CD8-positive, alpha-beta memory T cell (primary cell): ENCODE measurements at places on chromosomes 3 and 15. TPM values are rescaled to one million over a fixed set of nuclear protein-coding genes. Genes with fewer than 3 reads are reported as not detected.

DNA sequence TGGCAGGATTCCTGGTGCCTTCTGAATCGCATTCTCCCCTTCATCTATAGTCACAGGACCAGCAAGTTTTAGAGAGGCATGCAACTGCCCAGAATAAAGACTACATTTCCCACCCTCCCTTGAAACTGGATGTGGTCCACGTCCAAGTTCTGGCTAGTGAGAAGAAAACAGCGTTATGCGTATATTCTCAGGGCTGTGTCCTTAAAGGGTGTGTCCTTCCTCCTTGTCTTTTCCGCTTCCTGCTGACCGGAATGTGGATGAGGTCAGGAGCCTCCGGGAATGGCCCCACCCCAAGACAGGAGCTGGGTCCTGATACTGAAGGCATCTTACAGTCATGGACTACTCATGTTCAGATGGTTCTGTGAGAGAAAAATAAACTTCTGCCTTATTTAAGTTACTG is 20.2 kb downstream of the CHST2 start:
- DNase-seq: no peak

DNA sequence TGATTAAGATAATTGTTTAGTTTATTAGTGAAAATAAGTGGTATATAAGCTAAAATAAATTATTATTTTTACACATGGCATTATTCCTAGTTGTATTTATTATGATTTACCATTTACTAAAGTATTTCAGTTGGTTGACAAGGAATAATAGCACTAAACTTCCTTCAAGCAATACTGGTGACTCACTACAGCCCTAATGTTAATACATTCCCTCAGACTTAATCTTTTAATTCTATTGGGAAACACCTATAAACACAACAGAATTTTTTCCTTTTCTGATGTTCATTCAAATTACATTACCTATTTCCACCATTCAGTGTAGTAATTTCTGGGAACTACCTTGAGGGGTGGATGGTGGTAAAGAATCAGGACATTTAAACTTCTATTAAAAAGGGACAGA is 264.0 kb downstream of the TIGIT start:
- DNase-seq: no peak

DNA sequence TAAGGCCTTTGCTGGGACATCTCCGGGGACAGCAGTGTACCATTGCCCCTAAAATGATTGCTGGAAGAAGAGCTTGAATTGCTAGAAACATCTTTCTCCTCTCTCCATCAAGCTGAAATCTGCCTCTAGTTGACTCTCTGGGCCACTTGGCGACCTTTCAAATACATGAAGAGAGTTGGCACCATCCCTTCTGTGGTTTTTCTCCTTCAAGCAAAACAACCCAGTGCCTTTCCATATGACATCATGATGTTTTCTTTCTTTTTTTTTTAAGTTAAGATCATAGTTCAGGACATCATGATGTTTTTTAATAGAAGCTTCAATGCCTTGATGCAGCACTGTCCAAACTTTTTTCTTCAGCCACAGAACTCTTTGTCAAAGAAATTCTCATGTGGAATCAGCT is 144.0 kb upstream of the PTPRG start:
- DNase-seq: no peak

DNA sequence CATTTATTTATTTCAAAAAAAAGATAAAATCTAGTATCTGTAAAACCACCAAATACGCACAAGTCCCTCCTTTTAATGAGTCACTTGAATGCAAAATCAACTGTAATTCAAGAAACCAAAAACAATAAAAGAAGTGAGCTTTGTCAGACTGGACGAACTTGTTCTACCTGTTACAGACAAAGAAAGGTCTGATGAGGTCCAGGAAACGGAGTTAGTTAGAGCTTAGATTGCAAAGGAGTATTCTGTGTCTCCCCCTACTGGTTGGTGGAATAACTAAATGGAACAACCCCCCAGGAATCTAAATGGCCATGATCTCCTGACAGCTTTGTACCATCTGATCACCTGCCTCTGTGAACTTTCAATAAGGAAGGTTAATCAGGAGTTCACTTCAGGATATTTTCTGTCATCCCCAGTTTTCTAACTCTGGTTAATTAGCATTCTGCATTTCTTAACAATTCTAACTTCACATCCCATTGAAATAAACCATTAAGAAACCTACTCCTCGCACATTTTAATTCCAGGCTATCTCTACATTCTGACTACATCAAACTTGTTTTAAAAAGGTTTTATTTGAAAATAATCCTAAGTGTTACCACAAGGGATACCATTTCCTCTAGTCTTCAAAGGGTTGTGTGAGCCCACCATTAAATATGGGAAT is 333.0 kb upstream of the SATB1 start:
- DNase-seq: no peak

FOXB1 gene
- 0.33 TPM for total RNA-seq

- DNase-seq: no peak
Measured at GRCh38 chr3:82807781-82808180, 1046.3 kb upstream of the GBE1 start.

- DNase-seq: no peak
Measured at GRCh38 chr3:86985181-86985826, 5.6 kb downstream of the VGLL3 start.

DNA sequence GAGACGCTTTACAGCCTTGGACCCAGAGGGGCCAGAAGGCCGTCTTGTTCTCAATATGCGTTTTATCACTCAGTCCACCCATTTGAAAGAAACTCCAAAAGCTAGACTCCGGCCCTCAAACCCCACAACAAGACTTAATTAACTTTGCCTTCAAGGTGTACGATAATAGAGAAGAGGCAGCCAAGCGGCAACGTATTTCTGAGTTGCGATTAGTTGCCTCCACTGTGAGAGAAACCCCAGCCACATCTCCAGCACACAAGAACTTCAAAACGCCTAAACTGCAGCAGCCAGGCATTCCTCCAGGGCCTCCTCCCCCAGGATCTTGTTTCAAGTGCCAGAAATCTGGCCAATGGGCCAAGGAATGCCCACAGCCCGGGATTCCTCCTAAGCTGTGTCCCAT is 17.4 kb upstream of the INO80 start:
- DNase-seq: no peak

CRBN gene
- 41.7 TPM for total RNA-seq

GPR62 gene
- total RNA-seq: not detected

DNA sequence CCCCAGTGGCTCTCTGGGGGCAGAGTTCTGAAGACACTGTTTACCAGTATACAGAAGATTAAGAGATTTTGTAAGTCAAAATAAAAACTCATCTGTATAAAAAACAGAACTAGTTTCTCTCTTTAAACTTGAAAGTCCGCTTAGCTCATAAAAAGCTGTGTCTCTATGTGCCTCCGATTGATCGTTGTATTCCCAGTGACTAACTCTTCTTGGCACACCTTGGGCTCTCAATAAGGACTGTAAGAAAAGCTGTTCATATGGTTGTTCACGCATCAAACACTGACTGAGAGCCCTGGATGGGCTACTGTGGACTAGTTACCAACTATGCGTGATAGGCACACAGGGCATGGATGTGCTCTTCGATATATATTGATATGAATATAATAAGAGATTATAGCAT is 107.9 kb downstream of the P3H2 start:
- DNase-seq: no peak

- no peak for DNase-seq
Measured at GRCh38 chr15:101470548-101471239, 18.8 kb downstream of the PCSK6 start.

- peak; percentile 94 for DNase-seq
Measured at GRCh38 chr3:46978985-46979944, at the start of gene NBEAL2. Gene NBEAL2 (plus strand): TSS chr3:46979666. CDS start chr3:46979862, 196 bp downstream.

- no peak for DNase-seq
Measured at GRCh38 chr3:189394599-189395121, 222.9 kb downstream of the TPRG1 start.

DNA sequence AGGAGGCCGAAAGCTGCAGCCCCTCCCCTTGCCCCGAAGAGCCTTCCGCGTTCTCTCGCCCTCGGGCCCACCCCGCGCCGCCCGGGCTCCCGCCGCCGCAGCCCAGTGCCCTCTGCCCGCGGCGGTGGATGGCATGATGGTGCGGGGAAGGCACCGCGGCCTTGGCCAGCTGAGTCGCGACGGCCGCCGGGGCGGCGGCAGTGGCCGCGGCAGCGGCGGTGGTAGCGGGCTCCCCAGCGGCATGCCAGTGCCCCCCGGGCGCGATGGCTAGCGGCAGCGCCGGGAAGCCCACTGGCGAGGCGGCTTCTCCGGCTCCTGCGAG is 1.2 kb downstream of the TLNRD1 start:
- DNase-seq: no peak

GRAMD1C gene
- 0.47 TPM for total RNA-seq
